ENCODE measurements at places on chromosomes 11 and 22. TPM values are rescaled to one million over a fixed set of nuclear protein-coding genes. Genes with fewer than 3 reads are reported as not detected.

The C11orf42 gene
- not detected for total RNA-seq

The VSIG2 gene
- total RNA-seq, result not detected

The TMEM109 gene
- 22.4 TPM for total RNA-seq

GRCh38 chr11:71499125-71499524 lies 27.9 kb upstream of the KRTAP5-7 start:
- H3K36me3 ChIP-seq, result no peaks in the 10 kb centered on the region
- H3K27ac ChIP-seq, result no peak overlapping the region
- H3K4me1 ChIP-seq, result peaks cover 3% of the 10 kb centered on the region

DNA sequence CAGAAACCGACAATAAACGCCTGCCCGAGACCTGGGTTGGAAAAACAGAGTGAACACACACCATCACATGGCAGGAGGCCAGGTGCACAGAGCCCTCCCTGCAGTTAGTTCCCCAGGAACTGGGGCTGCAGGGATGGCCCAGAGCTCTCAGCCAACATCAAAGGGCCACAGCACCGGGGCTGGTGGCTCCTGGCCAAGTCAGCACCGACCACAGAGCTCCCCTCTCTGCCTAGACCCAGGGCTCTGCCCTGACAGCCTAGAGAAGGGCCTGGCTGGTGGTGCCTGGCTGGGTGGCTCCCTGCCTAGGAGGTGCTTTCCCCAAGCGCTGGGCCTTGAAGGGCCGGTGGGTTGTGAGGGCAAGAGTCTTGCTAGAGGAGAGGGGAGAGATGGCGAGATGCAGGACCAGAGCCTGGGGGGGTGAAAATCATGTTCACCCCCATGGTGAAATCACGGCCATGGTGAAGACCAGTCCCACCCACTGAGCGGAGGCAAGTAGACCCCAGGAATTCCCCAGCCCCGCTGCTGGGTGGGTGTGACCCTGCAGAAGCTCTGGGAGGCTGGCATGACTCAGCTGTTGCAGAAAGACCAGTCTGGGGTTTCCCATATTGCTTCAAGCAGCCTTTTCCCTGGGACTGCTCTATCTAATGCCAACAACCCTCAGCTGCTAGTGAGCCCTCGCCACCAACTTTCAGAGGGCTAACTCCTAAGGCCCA lies 7.2 kb upstream of the BID start:
- H3K4me3 ChIP-seq, result no peak overlapping the region
- no peaks in the 10 kb centered on the region for H3K4me1 ChIP-seq
- no peak overlapping the region for H3K27ac ChIP-seq
- H3K36me3 ChIP-seq, result no peaks in the 10 kb centered on the region
- DNase-seq, result no peak
- no peaks in the 10 kb centered on the region for H3K27me3 ChIP-seq

- no peak for DNase-seq
- no peak overlapping the region for H3K4me3 ChIP-seq
- H3K27ac ChIP-seq, result no peak overlapping the region
Observed at GRCh38 chr11:87719326-87720073, 455.7 kb downstream of the RAB38 start.

DNA sequence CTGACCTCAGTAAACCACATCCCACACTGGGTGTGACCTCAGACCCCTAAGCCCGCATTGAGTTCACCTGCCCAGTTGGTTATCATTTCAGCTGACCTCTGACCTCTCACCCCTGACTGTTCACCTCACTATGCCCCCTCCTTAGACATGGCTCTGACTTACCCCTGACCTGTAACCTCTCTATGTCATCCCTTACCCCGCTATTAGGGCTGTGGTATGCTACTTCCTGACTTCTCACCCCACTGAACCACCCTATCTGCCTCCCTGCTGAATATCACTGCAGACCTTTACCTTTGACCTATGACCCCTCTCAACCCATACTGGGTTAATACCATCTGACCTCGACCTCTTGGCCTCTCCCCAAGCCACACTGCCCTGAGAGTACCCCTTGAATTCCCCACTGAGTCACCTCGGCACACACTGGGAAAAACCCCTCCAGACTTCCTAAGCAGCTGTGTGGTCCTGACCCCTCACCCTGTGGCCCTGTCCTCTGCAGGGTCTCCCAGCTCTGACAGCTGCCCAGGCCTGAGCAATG lies 8.3 kb downstream of the PLCB3 start:
- H3K27me3 ChIP-seq, result no peaks in the 10 kb centered on the region
- no peaks in the 10 kb centered on the region for H3K4me1 ChIP-seq
- no peak overlapping the region for H3K27ac ChIP-seq
- H3K4me3 ChIP-seq, result no peak overlapping the region
- H3K36me3 ChIP-seq, result no peaks in the 10 kb centered on the region
- DNase-seq, result no peak

GRCh38 chr11:66359662-66360087 lies 11.9 kb downstream of the SLC29A2 start:
- H3K27me3 ChIP-seq, result no peaks in the 10 kb centered on the region
- no peak overlapping the region for H3K4me3 ChIP-seq
- no peak overlapping the region for H3K27ac ChIP-seq
- no peaks in the 10 kb centered on the region for H3K4me1 ChIP-seq
- DNase-seq, result no peak
- no peaks in the 10 kb centered on the region for H3K36me3 ChIP-seq
